Heart right ventricle (tissue), 16 donors: ENCODE measurements at places on chromosomes 4 and X. TPM values are rescaled to one million over a fixed set of nuclear protein-coding genes. Genes with fewer than 3 reads are reported as not detected.

DNA sequence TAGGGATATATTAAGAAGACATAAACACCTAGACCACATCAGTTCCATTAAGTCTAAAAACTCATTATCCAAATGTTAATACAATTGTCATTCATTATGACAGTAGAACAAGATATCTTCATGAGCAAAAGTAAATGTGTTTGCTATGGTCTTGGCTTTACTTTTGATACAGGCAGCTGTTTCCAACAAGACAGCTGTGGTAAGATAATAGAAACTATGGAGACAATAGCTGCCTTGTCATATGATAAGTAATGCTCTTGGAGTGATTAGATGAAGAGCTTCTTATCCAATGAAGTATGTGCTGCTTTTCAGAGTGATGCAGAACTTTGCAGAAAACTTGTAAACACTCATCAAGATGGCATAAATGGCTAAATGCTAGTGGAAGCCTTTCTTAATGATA lies 1066.0 kb downstream of the FSTL5 start:
- no peak for DNase-seq
- no peak overlapping the region for H3K27ac ChIP-seq
- H3K4me3 ChIP-seq, result no peak overlapping the region
- no peaks in the 10 kb centered on the region for H3K4me1 ChIP-seq
- no peaks in the 10 kb centered on the region for H3K36me3 ChIP-seq
- no peaks in the 10 kb centered on the region for H3K27me3 ChIP-seq

DNA sequence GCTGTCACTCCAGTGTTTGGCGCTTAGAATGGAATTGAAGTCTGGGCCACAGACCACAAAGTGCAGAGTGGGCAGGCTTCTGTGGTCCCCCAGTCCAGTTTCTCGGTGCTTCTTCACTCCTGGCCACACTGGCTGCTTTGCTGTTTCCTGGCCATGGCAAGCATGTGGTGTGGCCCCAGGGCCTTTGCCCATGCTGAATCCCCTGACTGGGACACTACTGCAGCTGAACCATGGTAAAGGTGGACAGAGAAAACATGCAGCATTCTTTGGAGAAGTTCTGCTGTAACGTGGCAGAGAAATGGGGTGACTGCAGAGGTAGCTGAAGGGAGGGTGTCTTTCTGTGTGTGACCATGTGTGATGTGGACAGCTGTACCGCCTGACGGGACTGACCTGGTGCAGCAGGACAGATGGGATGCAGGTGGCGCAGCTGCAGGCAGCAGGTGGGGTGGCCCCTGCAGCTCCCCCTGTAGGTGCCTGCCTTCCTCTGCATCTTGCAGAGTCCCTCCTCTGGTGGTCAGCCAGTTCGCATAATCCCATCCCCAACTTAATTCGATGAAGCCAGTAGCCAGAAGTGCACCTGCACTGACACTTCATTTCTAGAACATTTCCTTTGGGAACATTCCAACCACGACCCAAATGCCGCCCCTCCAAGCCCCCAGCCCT lies 13.2 kb upstream of the S100P start:
- H3K4me3 ChIP-seq, result no peak overlapping the region
- H3K27ac ChIP-seq, result no peak overlapping the region
- no peaks in the 10 kb centered on the region for H3K27me3 ChIP-seq
- no peak for DNase-seq
- peaks cover 20% of the 10 kb centered on the region for H3K4me1 ChIP-seq
- peaks cover 7% of the 10 kb centered on the region for H3K36me3 ChIP-seq

DNA sequence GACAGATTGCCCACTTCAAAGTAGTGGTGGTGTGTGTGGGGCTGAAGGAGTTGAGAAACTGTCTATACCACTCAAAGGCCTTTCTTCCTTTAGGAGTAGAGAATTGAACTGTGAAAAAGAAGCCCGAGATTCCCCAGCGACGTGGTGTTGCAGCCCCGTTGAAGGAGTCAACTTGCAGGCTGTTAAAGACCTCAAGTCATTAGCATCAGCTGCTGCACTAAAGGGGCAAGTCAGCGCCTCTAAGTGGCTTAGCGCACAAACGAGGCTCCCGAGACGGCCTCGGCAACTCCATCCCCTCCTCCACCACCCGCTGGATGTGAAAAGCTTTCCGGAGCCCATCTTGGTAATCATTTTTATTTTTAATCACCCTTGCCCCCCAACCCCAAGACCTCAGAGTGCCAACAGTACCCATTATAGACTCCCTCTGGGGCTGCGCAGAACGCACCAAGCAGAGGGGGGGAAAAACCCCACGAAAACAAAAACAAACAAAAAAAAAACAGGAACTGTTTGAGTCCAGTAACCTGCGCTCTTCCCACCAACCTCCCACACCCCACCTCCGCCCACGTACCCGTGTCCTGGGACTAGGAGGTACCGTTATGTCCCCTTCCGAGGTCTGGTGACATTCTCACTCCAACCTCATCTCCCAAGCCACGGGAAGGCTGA lies 913 bp upstream of the PRDM8 start:
- H3K27me3 ChIP-seq, result peaks cover 55% of the 10 kb centered on the region
- peak overlapping the region; percentile 53 for H3K4me3 ChIP-seq
- H3K27ac ChIP-seq, result no peak overlapping the region
- no peaks in the 10 kb centered on the region for H3K36me3 ChIP-seq
- DNase-seq, result no peak

DNA sequence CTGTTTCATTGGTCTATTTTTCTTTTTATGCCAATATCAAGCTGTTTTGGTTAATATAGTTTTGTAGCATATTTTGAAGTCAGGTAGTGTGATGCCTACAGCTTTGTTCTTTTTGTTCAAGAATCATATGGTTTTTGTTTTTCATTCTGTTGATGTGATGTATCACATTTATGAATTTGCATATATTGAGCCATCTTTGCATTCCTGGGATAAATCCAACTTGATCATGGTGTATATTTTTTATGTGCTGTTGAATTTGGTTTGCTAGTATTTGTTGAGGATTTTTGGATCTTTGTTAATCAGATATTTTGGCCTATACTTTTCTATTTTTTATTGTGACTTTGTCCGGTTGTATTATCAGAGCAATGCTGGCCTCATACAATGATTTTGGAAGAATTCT lies 74.8 kb downstream of the GPAT3 start:
- no peaks in the 10 kb centered on the region for H3K4me1 ChIP-seq
- H3K36me3 ChIP-seq, result no peaks in the 10 kb centered on the region
- H3K4me3 ChIP-seq, result no peak overlapping the region

DNA sequence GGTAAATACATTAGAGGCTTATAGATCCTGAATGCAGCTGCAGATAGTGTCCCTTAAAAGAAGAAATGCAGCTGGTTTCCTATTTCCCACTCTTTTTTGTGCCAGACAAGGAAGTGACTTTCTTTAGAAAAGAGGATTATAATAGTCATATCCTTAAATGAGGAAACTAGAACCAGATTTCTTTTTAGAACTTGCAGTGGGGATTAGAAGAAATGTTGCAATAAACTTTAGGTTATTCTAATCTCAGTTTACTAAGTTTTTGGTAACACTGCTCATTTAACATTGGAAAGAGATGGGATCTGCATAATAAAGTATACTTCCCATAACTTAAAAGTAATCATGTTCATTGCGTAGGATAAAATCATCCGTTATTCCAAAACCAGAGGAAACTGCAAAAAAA lies 101.9 kb downstream of the SLIT2 start:
- DNase-seq, result no peak
- no peak overlapping the region for H3K27ac ChIP-seq
- no peak overlapping the region for H3K4me3 ChIP-seq
- H3K4me1 ChIP-seq, result no peaks in the 10 kb centered on the region
- no peaks in the 10 kb centered on the region for H3K27me3 ChIP-seq

- no peaks in the 10 kb centered on the region for H3K4me1 ChIP-seq
- H3K36me3 ChIP-seq, result no peaks in the 10 kb centered on the region
- H3K27me3 ChIP-seq, result no peaks in the 10 kb centered on the region
These were observed 58.8 kb upstream of the CLNK start for GRCh38 chr4:10743357-10743756.

- no peaks in the 10 kb centered on the region for H3K36me3 ChIP-seq
- no peaks in the 10 kb centered on the region for H3K27me3 ChIP-seq
- no peak overlapping the region for H3K4me3 ChIP-seq
- H3K4me1 ChIP-seq, result peaks cover 13% of the 10 kb centered on the region
These were observed 115.0 kb upstream of the ETNPPL start for GRCh38 chr4:108877821-108878220.

DNA sequence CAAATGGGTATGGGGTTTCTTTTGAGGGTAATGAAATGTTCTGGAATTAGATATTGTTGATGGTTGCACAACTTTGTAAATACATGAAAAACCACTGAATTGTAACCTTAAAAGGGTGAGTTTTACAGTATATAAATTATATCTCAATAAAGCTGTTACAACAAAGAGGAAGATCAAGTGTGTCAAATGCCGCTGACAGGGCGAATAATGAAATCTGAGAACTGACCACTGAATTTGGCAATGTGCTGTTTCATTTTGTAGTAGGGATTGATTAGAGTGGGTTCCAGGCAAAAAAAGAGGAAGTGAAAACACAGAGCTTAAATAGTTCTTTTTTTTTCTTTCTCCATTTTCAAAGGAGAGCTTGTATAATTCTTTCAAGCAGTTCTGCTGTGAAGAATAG lies 161.1 kb upstream of the NAP1L5 start:
- no peak overlapping the region for H3K4me3 ChIP-seq
- H3K4me1 ChIP-seq, result no peaks in the 10 kb centered on the region
- no peaks in the 10 kb centered on the region for H3K36me3 ChIP-seq

The MAGEB10 gene
- not detected for total RNA-seq
